NCI-H510A treated with DMSO at 0.1 percent for 48 hours (cell line): ENCODE measurements at places on chromosomes 5 and 9.

GRCh38 chr5:132179405-132179804, 48.2 kb downstream of the P4HA2 start:
- DNase-seq = no peak

DNA sequence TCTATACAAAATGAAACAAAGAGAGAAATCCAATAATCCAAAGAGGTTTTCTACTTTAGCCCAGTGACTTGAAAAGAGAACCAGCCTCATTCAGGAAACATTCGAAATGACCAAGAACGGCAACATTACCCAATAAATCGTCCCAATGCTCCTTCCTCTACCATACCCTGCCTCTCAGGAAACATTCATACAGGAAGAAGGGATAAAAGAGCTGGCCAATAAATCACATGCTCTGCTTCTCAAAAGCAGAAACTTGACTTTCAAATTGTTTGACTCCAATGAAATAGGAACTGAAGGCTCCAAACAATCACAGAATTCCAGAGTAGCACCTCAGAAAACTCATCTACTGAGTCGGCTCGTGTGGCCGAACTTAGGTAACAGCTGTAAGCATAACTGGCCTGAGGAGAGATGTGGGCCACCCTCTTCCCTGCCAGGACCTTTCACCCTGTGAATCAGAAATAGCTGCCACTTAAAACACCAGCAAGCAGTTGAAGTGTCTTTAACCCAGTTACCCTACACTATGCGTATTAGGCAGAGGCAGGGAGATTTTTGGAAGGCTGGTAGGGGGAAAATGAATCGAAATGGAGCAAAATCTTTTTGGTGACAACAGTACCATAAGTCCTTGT, 14.6 kb downstream of the ARL15 start:
- peak; percentile 44 for DNase-seq

- no peak for DNase-seq
Measured at GRCh38 chr5:76851728-76852369, 2.0 kb downstream of the S100Z start.

GRCh38 chr9:114272739-114273431, 50.0 kb upstream of the ORM1 start:
- no peak for DNase-seq

GRCh38 chr5:122400938-122401337, 88.9 kb downstream of the SNCAIP start:
- no peak for DNase-seq

GRCh38 chr9:124006448-124007361, 4.9 kb upstream of the LHX2 start:
- DNase-seq = no peak

DNA sequence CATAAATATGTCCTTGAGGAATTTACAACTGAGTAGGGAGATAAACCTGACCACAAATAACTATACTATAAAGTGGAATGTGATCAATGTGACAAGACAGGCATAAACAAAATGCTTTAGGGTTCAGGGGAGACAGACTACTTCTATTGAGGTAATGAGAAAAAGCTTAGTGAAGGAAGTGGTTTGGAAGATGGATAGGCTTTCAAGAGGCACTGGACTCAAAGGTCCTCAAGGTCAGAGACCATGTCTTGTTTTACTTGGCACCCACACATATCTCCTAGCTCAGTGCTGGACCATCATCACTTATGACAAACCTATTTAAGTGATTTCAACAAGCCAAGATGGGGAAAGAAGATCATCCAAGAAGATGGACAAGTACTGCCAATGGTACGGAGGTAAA, 257.8 kb downstream of the BNC2 start:
- no peak for DNase-seq

DNA sequence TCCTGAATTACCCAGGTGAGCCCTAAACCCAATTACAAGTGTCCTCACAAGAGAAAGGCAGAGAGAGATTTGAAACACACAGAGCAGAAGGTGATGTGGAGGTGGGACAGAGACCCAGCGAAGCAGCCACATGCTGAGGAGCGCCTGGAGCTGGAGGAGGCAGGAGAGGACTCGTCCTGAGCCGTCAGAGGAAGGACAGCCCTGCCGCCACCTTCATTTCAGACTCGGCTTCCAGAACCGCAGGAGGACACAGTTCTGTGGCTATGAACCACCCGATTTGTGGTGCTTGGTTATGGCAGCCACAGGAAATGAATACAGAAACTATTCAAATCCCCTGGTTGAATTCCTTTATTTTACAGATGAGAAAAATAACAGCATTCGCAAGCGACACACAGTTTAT, 16.4 kb upstream of the FBP1 start:
- DNase-seq = no peak

GRCh38 chr5:31023105-31023504, 170.4 kb upstream of the CDH6 start:
- no peak for DNase-seq

- no peak for DNase-seq
Measured at GRCh38 chr5:136048966-136049365, 20.2 kb downstream of the TGFBI start.

- DNase-seq = no peak
Measured at GRCh38 chr5:116669261-116670031, 94.8 kb upstream of the SEMA6A start.

DNA sequence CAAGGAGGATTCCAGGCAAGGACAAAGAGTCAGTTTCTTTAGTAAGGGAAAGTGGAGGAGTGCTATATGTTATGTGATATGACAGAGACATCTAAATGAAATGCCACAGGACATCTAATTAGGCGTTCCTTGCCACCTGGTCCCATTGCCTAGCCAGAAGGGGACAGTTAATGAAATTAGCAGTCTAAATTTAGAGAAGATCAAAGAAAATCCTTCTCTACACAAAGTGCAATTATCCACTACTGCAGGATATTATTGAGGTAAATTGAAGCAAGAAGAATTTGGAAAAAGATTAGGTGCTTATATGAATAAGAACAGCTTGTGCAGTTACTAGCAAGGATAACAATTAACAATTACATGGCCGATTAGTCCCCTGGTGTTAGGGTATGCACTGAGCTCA, 495.3 kb upstream of the NMUR2 start:
- no peak for DNase-seq

- no peak for DNase-seq
Measured at GRCh38 chr5:138495351-138495750, 30.1 kb downstream of the EGR1 start.

GRCh38 chr9:16867576-16868311, 2.7 kb downstream of the BNC2 start:
- no peak for DNase-seq

- no peak for DNase-seq
Measured at GRCh38 chr5:159783726-159784247, 132.5 kb upstream of the ADRA1B start.

GRCh38 chr5:135141303-135142268, 107.6 kb upstream of the PITX1 start:
- peak; percentile 68 for DNase-seq

- no peak for DNase-seq
Measured at GRCh38 chr9:132753593-132753880, 83.3 kb downstream of the GTF3C4 start.
